ENCODE measurements at places on chromosomes 5 and 9. TPM values are rescaled to one million over a fixed set of nuclear protein-coding genes. Genes with fewer than 3 reads are reported as not detected.
A peak's percentile ranks its signal among the peaks of the same experiment; 100 is the strongest.

Gene CYLC2
- total RNA-seq: not detected

- DNase-seq: no peak
Observed at GRCh38 chr5:37477426-37477825, 98.3 kb downstream of the WDR70 start.

Gene SNCB
- not detected for total RNA-seq

Gene FAM163B
- not detected for total RNA-seq

DNA sequence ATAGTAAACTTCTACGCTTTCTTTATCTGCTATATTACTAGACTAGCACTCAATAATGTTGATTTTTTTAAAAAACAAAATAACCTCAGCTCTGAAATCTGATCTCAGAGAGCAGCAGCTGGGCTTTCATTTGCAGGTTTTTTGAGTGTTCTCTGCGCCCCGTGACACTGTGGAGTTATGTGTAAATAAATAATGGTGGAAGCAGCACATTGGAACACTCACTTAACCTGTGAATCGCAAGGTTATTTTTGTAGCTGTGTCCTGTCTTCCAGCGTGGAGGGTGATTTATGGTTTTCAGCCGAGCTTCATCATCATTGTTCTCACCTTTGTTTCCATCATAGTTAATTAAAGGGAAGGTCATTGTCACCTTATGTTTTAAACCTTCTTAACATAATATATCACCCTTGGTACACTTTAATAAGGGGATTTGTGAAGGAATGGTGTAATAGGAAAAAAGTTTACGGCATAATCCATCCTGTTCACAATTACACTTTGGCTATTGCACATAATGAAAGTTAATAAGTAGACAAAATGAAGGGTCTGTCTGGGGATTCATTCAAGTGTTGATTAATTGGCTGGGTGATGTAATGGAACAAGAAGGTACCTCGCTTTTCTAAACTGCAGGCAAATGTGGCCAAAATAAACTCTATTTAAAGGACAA, 493.3 kb upstream of the ADAMTS16 start:
- no peak for DNase-seq

GRCh38 chr5:127203818-127204217, 86.8 kb upstream of the MEGF10 start:
- DNase-seq: no peak

DNA sequence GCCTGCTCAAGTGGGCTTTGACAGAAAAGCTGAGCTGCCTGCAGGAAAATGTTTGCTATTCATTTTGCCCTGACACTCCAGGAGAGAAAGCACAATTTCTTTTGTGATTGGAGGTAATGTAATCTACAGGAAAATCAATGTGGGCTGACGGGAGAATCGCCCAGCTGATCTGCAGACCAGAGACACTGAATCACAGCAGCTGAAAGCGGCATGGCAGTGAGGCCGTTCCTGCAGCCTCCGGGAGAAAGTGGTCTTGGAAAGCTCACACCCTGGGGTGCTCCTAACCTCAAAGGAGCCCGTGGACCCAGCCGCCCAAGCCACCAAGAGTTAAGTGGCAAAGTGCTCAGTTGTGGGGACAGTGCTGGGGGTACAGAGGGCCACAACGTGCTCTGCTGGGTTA, 593.6 kb downstream of the BNC2 start:
- no peak for DNase-seq

- no peak for DNase-seq
Observed at GRCh38 chr9:125968714-125969374, 221.7 kb downstream of the PBX3 start.

- DNase-seq: peak; percentile 83
Observed at GRCh38 chr5:14450018-14450524, 131.5 kb upstream of the OTULINL start.

Gene OR13J1
- total RNA-seq: not detected

DNA sequence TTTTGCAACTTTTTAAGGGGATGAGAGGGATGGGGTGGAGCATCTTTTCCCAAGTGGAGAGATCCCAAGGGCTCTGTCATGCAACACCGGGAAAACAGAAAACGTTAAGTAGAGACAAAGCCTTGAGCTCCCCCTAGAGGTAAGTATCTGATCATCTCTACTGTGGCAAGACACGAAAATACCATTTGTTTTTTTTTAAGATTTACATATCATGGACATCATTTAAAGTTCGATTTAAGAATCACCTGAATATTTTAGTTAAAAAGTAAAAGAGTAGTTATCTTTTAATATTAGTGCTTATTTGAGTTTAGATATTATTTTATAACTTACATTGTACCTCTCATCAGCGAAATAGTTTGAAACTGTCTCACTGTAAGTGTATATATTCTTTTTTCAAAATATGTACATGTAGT, 200.4 kb downstream of the LRRC70 start:
- DNase-seq: peak; percentile 13

DNA sequence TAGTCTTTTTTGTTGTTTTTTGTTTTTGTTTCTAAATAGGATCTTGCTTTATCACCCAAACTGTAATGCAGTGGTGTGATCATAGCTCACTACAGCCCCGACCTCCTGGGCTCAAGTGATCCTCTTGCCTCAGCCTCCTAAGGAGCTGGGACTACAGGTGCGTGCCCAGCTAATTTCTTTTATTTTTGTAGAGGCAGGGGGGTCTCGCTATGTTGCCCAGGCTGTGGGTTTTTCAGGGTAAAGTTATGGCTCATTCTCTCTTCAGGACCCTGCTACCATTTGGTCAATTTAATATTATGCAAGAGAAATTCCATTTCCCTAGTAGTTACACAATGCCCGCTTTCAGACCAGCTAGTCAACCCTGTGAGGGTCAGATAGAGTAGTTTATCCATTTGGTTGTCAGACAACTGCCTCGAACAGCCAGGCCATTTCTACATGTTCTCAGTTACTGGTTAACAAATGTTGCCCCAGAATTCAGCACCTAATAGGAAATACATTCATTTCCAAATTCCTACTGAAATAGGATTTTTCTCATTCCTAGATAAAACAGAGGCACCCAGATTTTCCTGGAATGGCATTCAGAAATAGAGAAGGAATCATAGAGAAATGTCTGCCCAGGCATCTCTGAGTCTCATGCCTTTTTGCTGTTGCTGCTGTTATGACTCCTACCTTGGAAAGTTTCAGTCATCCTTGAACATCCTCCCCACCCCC, 6.4 kb upstream of the GLIS3 start:
- DNase-seq: no peak

DNA sequence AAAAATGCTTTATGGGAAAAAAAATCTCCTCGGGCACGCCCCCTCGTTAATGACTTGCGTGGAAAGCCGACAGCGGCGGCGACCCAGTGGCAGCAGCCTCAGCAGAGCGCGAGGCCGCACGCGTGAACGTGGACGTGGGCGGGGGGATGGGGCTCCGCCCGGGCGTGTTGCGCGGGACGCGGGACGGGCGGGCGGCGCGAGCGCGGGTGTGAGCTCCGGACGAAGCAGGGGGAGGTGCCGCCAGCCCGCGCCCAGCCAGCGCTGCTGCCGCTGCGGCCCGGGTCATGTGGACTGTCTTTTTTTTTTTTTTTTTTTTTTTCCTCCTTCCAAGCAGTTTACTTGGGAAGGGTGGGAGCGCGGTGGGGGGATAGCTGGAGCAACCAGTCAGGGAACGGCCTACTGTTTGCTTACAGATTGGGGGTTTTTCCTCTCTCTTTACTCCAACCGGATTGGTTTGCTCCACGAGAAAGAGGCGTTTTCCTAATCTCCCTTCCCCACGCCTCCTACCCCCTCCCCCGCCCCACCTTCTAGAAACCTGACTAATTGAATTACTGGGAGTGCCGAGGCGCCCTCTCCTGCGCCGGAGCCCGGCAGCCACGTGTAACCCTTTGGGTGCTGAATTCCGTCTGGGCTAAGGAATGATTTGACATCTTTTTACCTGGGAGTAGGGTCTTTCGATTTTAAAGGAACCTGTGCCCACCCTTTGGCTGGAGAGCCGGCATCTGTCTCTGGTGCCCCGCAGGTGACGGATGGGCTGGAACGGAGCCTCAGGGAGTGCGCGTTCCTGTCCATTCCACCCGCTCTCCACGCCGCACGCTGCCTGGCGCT, 1.7 kb upstream of the EFNA5 start:
- DNase-seq: peak; percentile 92

DNA sequence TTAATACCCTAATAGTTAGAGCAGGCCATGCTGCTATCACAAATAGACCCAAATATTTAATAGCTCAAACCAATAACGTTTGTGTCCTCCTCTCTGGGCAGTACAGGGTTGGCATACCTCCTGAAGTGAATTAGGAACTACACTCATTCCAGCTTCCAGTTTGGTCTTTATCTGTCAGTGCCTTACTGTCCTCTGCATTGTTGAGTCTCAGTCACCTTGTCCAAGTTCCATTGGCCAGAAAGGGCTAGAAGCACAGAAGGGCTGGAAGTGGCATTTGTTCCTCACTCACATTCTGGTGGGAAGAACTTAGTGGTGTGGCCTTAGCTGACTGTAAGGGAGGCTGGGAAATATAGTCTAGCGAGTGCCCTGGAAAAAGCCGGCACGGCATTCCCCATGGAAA, 11.2 kb downstream of the FXN start:
- DNase-seq: no peak

- no peak for DNase-seq
Observed at GRCh38 chr5:167853421-167853820, 438.0 kb upstream of the WWC1 start.

Gene TXNDC8
- total RNA-seq: not detected

Gene COL5A1
- 87.1 TPM for total RNA-seq

GRCh38 chr5:171957591-171958251, 48.7 kb downstream of the FBXW11 start:
- no peak for DNase-seq

Gene B4GALT7
- 37.1 TPM for total RNA-seq

- DNase-seq: no peak
Observed at GRCh38 chr9:137217276-137218211, 4.5 kb downstream of the RNF208 start.

DNA sequence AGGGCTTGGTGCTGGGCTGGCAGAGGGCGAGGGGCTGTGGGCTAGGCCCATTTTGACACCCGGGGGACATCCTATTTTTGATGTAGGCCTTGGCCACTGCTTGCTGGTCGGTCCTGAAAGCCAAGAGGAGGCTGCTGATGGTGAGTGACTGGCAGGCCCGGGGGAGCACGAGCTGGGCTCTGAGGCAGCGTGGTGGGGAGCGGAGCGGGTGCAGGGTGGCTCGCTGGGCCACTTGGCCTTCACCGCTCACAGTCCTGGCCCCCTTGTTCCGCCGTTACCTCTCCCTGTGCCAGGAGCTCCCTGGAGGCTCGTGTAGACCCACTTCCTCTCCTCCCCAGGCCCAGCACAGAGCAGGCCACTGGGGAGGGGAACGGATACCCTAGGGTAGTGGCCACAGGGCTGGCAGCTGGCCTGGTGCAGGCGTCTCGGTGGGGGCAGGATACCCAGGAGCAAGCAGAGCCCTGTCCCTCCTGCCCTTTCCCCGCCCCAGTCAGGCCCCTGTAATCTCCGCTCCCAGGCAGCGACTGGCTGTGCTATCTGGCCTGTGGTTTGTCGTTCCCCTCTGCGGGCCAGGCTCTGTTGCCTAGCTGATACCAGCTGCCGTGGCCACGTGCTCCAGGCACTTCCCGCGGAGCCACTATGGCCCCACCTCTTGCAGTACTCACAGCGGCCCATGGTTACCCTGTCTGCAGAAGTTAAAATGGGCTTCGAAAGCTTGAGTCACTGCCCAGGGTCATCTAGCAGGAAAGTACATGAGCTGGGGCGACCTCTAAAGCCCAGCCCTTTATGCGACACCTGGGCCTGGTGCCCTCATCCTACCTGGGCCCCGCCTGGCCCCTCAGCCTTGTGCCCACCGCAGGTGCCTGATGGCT, 11.7 kb upstream of the DOLPP1 start:
- DNase-seq: no peak

GRCh38 chr9:71984831-71985281, 73.4 kb downstream of the C9orf85 start:
- DNase-seq: no peak

DNA sequence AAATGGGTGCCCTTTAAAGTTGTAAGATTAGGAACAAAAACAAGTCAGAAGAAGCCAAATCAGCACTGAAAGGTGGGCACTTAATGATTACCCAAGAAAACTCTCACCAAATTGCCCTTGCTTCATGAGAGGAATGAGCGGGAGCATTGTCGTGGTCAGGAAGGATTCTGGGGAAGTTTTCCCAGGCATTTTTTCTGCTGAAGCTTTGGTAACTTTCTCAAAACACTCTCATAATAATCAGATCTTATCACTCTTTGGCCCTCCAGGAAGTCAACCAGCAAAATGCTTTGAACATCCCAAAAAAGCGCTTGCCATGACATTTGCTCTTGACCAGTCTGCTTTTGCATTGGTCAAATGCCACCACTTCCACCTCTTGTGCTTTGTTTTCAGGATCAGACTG, 10.4 kb upstream of the PCDHGC3 start:
- no peak for DNase-seq

GRCh38 chr9:135332516-135332915, 147.1 kb upstream of the PPP1R26 start:
- no peak for DNase-seq

GRCh38 chr5:115875447-115875846, 33.7 kb downstream of the AP3S1 start:
- DNase-seq: no peak

DNA sequence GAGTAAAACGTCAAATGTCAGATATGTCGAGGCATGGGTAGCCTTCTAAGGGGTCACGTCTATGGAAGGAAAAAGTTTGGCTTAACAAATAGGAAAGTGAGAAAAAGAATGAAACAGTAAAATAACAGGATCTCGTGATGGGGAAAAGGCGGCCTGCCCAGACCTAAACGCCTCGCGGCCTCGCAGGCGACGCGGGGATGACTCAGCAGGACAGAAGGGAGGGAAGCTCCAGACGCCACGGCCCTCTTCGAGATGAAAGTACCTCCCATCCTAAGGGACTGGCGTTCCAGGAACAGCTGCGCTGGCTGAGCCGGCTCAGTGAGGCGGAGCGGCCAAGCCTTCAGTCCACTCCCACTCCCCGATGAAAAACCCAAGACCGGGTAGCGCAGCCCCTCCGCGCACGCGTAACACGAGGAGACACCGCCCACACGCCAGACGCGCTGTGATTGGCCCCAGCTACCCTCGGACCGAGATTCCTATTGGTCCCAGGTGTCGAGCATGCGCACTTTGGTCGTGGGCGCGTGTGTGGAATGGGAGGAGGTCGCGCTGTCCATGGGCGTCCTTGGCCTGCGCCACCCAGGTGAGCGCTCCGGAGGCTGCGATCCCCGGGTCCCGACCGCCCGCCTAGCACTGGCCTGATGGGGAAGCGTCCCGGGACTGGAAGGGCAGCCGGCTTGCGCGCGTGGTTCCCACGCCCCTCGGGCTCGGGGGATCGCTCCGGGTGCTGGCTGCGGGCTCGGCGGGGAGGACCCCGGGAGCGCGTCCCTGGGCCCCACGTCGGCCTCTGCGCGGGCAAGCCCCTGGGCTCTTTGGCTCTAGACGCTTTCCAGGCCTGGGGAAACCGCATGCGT, 588.5 kb downstream of the MTRR start:
- DNase-seq: peak; percentile 85

Gene TCOF1
- 20.0 TPM for total RNA-seq

DNA sequence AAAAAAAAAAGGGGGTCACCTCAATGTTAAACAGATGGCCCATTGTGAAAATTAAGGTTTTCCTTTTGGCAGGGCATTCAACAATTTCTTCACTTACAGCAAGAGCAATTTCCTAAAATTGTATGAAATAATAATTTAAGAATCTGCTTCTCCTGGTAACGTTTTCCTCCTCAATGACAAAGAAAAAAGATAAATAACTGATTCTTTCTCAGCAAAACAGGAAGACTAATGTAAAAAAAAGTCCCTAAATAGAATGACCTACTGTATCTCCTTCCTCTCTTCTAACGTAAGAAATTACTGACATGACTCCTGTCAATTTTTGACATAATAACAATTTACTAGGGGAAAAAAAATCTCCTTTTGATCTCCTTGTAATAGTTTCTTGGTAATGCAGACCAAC, 25.5 kb downstream of the ABHD17B start:
- DNase-seq: no peak

Measured in pulmonary artery endothelial cell (primary cell).